ENCODE measurements at places on chromosomes 3 and 15. TPM values are rescaled to one million over a fixed set of nuclear protein-coding genes. Genes with fewer than 3 reads are reported as not detected.

- H3K36me3 ChIP-seq, result no peaks in the 10 kb centered on the region
- no peaks in the 10 kb centered on the region for H3K4me1 ChIP-seq
- H3K4me3 ChIP-seq, result no peak overlapping the region
These were observed 831.1 kb upstream of the NR2F2 start for GRCh38 chr15:95499397-95499796.

- H3K4me1 ChIP-seq, result peaks cover 2% of the 10 kb centered on the region
- no peak for DNase-seq
- H3K36me3 ChIP-seq, result no peaks in the 10 kb centered on the region
- H3K4me3 ChIP-seq, result no peak overlapping the region
These were observed 7.7 kb downstream of the FILIP1L start for GRCh38 chr3:100106531-100107141.

- no peaks in the 10 kb centered on the region for H3K27me3 ChIP-seq
- no peak for DNase-seq
- no peak overlapping the region for H3K27ac ChIP-seq
- H3K36me3 ChIP-seq, result no peaks in the 10 kb centered on the region
These were observed 12.9 kb downstream of the VPS13C start for GRCh38 chr15:62047282-62047827.

- no peaks in the 10 kb centered on the region for H3K4me1 ChIP-seq
- no peak overlapping the region for H3K27ac ChIP-seq
- DNase-seq, result no peak
- no peak overlapping the region for H3K4me3 ChIP-seq
- no peaks in the 10 kb centered on the region for H3K27me3 ChIP-seq
- H3K36me3 ChIP-seq, result no peaks in the 10 kb centered on the region
These were observed 61.3 kb downstream of the UBE2E2 start for GRCh38 chr3:23264413-23264812.

GRCh38 chr15:38872732-38873131 lies 308.1 kb upstream of the RASGRP1 start:
- H3K27me3 ChIP-seq, result no peaks in the 10 kb centered on the region
- no peaks in the 10 kb centered on the region for H3K36me3 ChIP-seq
- no peak overlapping the region for H3K4me3 ChIP-seq
- no peak for DNase-seq
- H3K4me1 ChIP-seq, result no peaks in the 10 kb centered on the region

DNA sequence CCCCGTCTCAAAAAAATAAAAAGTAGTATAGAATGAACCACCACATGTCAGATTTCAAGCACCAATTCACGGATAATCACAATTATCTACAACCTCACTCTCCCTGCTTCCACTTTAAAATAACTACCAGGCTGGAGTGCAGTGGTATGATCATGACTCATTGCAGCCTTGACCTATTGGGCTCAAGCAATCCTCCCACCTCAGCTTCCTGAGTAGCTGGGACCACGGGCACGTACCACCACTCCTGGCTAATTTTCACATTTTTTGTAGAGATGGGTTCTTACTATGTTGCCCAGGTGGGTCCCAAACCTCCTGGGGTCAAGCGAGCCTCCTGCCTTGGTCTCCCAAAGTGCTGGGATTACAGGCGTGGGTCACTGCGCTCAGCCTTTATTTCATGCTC lies 38.1 kb upstream of the LDHAL6B start:
- H3K4me3 ChIP-seq, result no peak overlapping the region
- H3K27me3 ChIP-seq, result no peaks in the 10 kb centered on the region
- no peak overlapping the region for H3K27ac ChIP-seq

DNA sequence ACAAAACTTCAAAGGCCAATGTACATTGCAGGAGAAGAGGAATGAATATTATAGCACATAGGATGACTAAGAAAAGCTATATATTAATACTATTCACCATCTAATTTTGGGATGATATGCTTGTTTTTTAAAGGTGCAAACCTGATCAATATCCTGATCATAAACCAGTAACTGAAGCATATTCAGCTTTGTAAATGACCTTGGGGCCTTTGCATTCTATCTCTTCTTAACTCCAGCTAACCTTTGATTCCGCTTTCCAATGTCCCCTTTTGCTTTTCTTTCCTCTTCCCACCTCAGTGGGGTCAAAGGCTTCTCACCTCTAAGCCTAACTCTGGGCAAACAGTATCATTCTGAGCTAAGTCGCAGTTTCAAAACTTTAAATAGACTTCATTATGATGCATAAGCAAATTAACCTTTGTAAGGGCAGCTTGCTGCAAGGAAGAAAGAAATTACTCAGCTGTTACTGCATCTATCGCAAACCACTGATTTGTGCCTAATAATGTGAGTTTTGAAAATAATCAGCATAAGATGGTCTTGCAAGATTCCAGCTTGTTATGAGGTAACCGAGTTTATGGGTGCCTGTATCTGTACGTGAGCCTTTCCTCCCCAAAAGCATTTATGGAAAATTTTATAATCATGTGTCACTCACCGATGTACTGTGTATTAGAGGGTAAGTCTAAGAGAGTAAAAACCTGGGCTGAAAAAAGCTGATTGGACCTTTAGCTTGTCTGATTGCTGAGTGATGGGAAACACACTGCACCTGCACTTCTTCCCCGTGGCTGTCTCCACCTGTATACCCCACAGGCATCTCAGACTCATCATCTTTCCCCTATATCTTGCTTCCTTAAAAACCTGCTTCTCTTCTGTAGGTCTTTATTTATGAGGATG lies 116.8 kb downstream of the TPRG1 start:
- H3K4me1 ChIP-seq, result no peaks in the 10 kb centered on the region
- H3K4me3 ChIP-seq, result no peak overlapping the region
- H3K27ac ChIP-seq, result no peak overlapping the region
- H3K27me3 ChIP-seq, result no peaks in the 10 kb centered on the region
- no peak for DNase-seq
- H3K36me3 ChIP-seq, result no peaks in the 10 kb centered on the region

DNA sequence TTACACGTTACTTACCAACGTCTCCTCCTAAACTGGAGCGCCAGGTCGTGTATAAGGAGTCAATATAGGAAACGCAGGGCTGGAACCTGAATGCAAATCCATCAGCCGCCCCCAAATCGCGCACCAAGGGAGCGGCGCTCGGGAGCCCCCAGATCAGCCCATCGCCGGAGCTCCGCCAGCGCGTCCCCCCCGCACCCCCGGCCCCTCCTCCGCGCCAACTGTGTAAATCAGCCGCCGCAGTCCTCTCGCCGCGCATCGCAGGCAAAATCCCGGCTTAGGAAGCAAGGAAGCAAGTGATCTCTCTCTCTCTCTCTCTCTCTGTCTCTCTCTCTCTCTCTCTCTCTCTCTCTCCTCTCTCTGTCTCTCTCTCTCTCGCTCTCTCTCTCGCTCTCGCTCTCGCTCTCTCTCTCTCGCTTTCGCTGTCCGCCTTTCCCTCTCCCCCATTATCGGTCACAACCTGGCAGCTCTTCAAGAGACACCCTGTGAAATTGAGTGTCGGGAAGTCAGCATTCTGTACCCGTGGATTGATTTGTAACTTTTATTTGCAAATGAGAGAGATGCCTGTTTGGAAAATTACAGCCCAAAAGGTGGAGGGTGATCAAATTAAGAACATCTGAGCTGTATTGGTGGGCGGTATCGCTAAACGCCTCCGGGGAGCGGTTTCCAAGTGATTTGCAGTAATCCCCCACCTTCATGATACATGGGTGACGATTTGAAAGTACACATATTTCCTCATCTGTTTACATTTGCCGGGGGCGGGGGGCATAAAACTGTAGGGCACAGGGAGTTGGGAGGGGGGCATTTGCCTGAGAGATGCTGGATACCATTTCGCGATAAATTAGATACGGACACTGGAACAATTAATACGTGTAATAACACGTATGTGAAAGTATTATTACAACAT lies 645 bp upstream of the SLITRK3 start:
- no peak overlapping the region for H3K27ac ChIP-seq
- peaks cover 31% of the 10 kb centered on the region for H3K27me3 ChIP-seq
- peak; percentile 51 for DNase-seq
- H3K4me3 ChIP-seq, result peak overlapping the region; percentile 83

DNA sequence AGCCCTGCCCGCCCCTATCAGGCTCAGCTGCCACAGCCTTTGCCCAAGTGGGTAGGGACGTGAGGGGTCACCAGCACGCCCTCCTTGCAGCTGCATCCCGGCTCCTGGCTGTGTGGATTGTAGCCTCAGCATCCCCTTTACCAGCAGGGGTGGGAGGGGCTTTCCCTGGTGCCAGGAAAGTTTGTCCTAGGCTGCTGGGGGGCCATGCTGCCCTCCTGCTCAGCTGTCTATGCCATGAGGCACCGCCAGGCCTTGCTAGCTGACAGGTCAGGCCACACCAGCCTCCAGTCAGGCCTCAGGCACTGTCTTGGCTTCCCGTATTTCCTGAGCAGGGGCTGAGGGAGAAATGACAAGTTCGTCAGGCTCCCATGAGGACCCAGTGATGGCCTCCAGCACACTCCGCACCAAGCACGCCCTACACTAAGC lies 32.3 kb downstream of the TKT start:
- no peak overlapping the region for H3K27ac ChIP-seq
- DNase-seq, result no peak
- H3K4me1 ChIP-seq, result no peaks in the 10 kb centered on the region
- peaks cover 37% of the 10 kb centered on the region for H3K36me3 ChIP-seq
- H3K27me3 ChIP-seq, result no peaks in the 10 kb centered on the region
- H3K4me3 ChIP-seq, result no peak overlapping the region

DNA sequence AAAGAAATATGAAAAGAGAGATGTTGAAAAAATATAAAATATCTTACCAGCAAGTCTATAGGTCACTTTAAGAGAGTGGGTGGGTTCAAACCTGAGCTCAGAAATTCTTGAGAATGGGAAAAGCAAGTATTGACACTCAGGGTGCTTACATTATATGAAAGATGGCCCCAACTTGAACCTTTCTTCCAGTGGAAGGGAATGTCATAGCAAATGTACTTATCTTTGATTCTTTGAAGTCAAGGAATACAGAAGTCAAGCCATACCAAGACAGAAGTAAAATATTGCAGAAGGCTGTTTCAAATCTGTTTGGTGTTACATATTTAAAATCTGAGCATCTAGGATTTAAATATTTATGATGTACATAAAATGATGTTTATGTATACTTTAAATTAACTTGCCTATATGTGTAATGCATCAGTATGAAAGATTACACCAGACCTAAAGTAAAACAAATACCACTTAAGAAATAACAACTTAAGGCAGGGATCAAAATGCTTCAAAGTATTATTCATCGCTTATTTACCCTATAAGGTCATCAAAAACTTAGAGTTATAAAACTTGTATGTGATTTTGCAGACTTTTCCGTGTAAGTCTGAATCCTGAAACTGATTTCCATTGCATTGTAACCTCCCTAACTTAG lies 8.7 kb downstream of the MME start:
- no peak for DNase-seq
- no peak overlapping the region for H3K4me3 ChIP-seq
- no peaks in the 10 kb centered on the region for H3K27me3 ChIP-seq
- no peak overlapping the region for H3K27ac ChIP-seq

- H3K4me3 ChIP-seq, result no peak overlapping the region
- no peak overlapping the region for H3K27ac ChIP-seq
- H3K27me3 ChIP-seq, result no peaks in the 10 kb centered on the region
- no peaks in the 10 kb centered on the region for H3K4me1 ChIP-seq
These were observed 115.2 kb upstream of the TLE3 start for GRCh38 chr15:70212963-70213315.

GRCh38 chr3:89217148-89217685 lies 109.8 kb downstream of the EPHA3 start:
- no peak overlapping the region for H3K27ac ChIP-seq
- no peaks in the 10 kb centered on the region for H3K4me1 ChIP-seq
- no peak overlapping the region for H3K4me3 ChIP-seq
- DNase-seq, result no peak

DNA sequence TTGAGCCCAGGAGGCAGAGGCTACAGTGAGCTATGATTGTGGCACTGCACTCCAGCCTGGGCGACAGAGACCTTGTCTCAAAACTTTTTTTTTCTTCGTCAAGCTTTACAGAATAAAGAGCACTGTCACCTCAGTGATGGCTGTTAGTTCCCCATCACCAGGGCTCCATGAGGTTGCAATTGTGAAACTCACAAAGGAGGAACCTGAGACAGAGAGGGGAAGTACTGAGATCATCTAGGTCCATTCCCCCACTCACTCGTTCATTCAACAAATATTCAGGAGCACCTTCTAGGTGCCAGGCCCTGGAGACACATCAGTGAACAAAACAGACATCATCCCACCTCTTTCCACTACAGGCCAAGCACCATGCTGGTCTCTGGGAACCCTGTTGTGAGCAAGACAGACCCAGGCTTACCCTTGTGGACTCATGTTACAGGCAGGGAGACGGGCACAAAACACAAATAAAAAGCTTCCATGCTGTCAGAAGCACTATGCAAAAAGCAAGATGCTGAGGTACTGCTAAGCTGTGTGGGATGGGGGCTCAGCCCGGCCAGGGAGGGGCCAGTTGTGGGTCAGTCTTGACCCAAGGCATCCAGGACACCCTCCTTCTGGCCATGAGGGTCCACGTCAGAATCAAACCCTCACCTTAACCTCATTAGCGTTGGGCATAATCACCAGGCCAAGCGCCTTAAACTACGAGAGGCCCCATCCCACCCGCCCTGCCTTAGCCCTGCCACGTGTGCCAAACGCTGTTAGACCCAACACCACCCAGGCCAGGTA lies 2.1 kb upstream of the RHO start:
- no peaks in the 10 kb centered on the region for H3K27me3 ChIP-seq
- H3K36me3 ChIP-seq, result no peaks in the 10 kb centered on the region
- no peak overlapping the region for H3K4me3 ChIP-seq
- no peak overlapping the region for H3K27ac ChIP-seq
- no peak for DNase-seq

- no peaks in the 10 kb centered on the region for H3K36me3 ChIP-seq
- no peaks in the 10 kb centered on the region for H3K27me3 ChIP-seq
- DNase-seq, result no peak
- H3K4me1 ChIP-seq, result no peaks in the 10 kb centered on the region
- no peak overlapping the region for H3K27ac ChIP-seq
These were observed 94.1 kb downstream of the PEX5L start for GRCh38 chr3:179942553-179943075.

DNA sequence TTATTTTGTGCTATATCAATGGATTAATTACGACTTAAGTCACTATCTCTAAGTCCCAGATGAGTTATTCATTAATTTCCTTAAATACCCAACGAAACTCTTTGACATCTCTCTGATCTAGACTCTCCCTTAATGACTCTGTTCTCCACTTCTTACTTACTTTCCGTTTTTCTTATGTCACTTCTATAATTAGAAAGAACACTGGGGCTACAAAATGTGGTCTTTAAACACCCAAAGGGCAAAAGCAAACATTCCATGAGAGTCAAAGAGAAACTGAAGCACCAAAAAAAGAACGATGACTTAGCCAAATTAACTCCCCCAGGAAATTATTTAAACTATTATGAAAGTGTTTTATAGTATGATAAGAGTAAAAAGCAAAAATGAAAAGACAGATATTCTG lies 166.4 kb upstream of the UBE2E2 start:
- no peaks in the 10 kb centered on the region for H3K27me3 ChIP-seq
- H3K27ac ChIP-seq, result no peak overlapping the region
- H3K36me3 ChIP-seq, result no peaks in the 10 kb centered on the region

The SEMA3G gene
- total RNA-seq, result 1.5 TPM

The CPEB1 gene
- 4.0 TPM for total RNA-seq

The HIGD2B gene
- total RNA-seq, result not detected

The PIGZ gene
- not detected for total RNA-seq

The HRG gene
- 0.15 TPM for total RNA-seq

The ADCY5 gene
- total RNA-seq, result 18.5 TPM
